ENCODE measurements at places on chromosomes 2 and 18.

GRCh38 chr2:203625701-203626100 lies 80.7 kb upstream of the CD28 start:
- no peak for DNase-seq

GRCh38 chr2:24122366-24123194 lies 554 bp downstream of the PFN4 start:
- DNase-seq, result no peak

- peak; percentile 45 for DNase-seq
Observed at GRCh38 chr2:235052514-235053354, 100.9 kb downstream of the SH3BP4 start.

GRCh38 chr2:158481116-158481515 lies 24.4 kb downstream of the PKP4 start:
- no peak for DNase-seq

GRCh38 chr18:59907172-59907571 lies 7.4 kb downstream of the PMAIP1 start:
- DNase-seq, result no peak

- no peak for DNase-seq
Observed at GRCh38 chr2:69717861-69718273, 24.1 kb upstream of the ANXA4 start.

- DNase-seq, result no peak
Observed at GRCh38 chr2:9678544-9678943, 47.7 kb upstream of the YWHAQ start.

- DNase-seq, result no peak
Observed at GRCh38 chr2:96824079-96824870, 8.2 kb downstream of the CNNM3 start.

DNA sequence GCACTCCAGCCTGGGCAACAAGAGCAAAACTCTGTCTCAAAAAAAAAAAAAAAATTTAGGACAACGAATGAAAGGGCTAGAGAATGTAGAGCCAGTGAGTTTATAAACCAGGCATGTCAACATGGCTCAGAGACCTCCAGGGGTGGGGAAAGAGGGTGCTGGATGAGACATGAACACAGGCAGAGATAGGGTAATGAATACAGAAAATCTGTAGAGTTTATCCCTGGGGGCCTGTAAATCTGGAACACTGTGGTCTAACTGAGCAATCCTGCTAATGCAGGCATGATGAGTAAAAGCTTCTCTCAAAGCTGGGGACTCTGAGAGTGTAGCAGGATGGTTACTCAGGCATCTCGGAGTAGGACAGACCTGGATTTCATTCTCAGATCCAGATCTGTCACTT lies 59.2 kb upstream of the IGFBP2 start:
- DNase-seq, result no peak

DNA sequence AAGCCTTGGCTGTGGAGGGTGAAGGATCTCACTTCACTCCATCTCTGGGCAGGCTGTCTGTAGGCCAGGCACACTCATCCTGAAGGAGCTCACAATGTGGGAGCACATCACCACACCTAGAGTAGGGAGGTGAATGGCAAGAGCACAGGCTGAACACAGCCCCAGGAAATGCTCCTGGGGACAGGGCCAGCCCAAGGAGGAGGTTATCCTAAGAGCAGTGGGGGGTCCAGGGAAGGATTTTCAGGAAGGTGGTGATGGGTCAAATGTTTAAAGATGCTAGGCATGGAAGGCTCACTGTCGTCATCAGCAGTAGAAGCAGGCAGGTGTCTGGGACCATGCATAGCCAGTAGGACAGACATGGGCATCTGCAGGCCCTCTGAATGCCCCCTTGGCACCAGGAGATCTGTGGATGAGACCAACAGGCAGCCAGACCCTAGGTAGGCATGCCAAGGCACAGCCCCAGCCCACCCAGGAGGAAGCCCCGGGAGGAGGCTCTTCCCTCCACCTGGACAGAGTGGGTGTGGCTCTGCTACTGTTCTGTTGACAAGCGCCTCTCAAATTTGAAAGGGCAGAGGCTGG lies 91.7 kb upstream of the RAB6C start:
- DNase-seq, result no peak

DNA sequence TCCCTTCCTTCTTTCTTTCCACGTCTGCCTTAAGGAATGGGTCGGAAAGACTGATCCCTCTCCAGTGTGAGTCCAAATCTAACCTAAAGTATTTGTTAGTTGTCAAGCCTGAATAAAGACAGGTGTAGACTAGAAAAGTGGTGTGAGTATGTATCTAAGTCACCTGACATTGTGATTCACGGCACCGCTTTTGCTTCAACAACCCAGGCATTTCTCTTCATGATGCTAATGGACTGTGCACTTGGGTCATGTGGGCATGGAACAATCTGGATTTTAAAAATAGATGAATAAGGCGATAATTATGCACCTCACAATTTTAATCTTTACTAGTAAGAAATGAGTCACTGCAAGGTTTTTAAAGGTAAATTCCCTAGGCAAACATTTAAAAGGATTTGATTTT lies 107.5 kb downstream of the LIPG start:
- DNase-seq, result no peak

DNA sequence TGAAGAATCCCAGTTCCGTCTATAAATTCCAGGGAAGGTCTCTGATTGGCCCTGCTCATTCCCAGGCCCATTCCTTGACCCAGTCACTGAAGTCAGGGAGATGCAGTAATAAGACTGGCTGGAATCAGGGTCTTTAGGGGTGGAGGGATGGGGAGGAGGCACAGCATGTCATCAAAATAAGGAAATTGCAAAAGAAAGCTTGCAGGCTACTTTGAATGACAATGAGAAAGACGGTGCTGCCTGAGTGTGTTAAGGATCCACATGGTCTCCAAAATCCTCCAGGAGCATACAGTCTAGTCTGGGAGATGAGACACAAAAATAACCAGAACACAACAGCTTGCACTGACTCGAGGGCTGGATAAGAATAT lies 2.0 kb upstream of the DES start:
- DNase-seq, result no peak

- DNase-seq, result no peak
Observed at GRCh38 chr18:78787751-78788150, 191.9 kb upstream of the SALL3 start.

GRCh38 chr18:29161429-29161828 lies 984.5 kb upstream of the CDH2 start:
- DNase-seq, result no peak

DNA sequence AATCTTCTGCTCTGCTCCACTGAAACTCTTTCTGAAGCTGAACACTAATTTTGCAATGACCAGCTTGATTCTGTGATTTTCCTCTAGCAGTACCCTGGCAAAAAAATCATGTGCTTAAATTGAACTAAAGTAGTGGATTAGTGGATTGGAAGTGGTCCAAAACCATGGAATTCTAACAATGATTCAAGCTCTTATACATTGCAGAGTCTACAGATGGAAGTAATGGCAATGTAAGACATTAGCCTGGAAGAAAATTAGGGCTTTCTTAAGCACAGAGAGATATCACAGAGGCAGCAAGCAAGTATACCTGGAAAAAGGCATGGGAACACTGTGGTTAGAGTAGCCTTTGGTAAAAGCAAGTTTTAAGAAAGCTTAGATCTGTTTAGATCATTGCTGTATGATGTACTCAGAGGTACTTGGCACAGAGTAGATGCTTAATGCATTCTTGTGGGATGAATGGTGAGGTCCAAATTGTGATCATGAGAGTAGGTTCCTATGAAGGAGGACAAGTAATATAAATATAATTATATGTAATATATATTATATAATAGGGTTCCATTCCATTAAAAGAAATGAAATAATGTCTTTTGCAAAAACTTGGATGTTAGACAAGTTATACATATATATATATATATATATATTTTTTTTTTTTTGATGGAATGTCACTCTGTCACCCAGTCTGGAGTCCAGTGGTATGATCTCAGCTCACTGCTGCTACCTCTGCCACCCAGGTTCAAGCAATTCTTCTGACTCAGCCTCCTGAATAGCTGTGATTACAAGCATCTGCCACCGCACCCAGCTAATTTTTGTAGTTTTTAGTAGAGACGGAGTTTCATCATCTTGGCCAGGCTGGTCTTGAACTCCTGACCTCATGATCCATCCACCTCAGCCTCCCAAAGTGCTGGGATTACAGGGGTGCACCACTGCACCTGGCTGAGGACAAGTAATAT lies 172.2 kb upstream of the SCN7A start:
- DNase-seq, result no peak

- no peak for DNase-seq
Observed at GRCh38 chr2:73870084-73870483, 22.7 kb upstream of the ACTG2 start.

DNA sequence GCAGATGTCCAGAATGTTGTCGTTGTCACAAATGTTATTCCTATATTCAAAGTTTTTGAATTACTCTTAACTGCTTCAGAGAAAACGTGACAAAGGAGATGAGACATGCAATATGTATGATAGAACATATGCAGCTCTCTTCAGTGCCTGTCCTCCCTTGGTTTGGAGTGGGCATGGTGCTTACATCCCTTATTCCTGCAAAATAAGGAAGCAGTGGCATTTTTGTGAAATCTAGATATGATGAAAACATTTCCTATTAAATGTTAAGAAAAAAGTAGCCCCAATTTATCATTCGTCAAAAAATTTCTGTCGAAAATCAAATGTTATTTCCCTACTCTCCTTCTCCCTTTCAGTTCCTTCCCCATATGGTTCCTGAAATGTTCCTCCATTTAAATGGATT lies 457.5 kb upstream of the FANCL start:
- no peak for DNase-seq

- peak; percentile 91 for DNase-seq
Observed at GRCh38 chr2:96116424-96116878, at the start of gene ADRA2B. ADRA2B (minus strand) TSS chr2:96116571; CDS start chr2:96116149, 422 bp downstream.

DNA sequence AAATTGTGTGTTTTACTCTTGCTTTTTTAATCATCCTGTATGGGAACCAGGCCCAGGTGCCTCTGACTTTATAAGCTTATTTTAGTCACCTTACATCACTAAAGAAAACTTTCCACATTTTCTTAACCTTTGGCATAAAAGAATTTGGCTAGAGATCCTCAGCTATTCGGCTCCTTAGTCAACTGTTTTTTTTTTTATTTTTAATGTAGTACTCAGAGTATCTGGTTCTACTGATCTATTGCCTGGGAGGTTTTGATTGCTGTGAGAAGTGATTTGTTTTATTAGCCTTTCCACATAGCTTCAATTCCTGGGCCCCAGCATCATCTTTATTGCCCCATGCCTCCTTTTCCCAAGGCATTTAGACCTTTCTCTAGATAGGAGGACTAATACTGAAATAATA lies 121.0 kb downstream of the MYO1B start:
- no peak for DNase-seq

DNA sequence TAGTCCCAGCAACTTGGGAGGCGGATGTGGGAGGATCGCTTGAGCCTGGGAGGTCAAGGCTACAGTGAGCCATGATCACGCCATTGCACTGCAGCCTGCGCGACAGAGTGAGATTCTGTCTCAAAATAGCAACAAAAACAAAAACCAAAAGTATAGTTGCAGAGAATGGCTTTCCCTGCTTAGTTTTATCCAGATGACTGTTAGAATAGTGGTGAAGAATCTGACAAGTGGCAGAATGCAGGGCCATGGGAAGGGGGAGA lies 53.8 kb downstream of the NEDD4L start:
- no peak for DNase-seq

GRCh38 chr2:54469484-54470053 lies 13.4 kb downstream of the SPTBN1 start:
- DNase-seq, result no peak

GRCh38 chr2:240857039-240858008 lies 11.3 kb upstream of the AGXT start:
- no peak for DNase-seq

- no peak for DNase-seq
Observed at GRCh38 chr18:63492851-63493250, 16.1 kb downstream of the SERPINB5 start.

GRCh38 chr2:196887431-196887830 lies 39.1 kb downstream of the PGAP1 start:
- no peak for DNase-seq

GRCh38 chr18:60448487-60449267 lies 76.1 kb upstream of the MC4R start:
- no peak for DNase-seq

GRCh38 chr2:47323009-47323821 lies 79.7 kb upstream of the MSH2 start:
- peak; percentile 83 for DNase-seq

DNA sequence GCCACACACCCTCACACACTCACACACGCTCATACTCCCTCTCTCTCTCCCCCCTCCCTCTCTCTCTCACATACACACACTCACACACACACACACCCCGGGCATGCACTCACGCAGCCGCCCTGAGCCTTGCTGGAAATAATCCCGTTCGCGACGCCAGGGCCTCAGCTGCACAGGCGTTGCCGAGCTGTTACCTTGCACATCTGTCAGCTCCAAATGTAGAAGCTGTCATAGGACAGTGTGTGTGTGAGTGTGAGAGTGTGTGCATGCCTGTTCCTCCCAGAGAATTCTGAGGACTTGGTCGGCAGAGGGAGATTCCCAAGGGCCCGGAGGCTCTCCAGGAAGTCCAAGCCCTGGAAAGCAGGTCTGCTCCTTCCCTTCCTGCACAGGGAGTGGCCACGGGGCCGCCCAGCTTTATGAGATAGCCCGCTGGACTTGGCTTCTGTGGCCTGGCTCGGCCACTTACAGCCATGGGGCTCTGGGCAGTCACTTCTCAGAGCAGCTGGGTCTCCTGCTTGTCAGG lies 8.6 kb downstream of the SPR start:
- no peak for DNase-seq

DNA sequence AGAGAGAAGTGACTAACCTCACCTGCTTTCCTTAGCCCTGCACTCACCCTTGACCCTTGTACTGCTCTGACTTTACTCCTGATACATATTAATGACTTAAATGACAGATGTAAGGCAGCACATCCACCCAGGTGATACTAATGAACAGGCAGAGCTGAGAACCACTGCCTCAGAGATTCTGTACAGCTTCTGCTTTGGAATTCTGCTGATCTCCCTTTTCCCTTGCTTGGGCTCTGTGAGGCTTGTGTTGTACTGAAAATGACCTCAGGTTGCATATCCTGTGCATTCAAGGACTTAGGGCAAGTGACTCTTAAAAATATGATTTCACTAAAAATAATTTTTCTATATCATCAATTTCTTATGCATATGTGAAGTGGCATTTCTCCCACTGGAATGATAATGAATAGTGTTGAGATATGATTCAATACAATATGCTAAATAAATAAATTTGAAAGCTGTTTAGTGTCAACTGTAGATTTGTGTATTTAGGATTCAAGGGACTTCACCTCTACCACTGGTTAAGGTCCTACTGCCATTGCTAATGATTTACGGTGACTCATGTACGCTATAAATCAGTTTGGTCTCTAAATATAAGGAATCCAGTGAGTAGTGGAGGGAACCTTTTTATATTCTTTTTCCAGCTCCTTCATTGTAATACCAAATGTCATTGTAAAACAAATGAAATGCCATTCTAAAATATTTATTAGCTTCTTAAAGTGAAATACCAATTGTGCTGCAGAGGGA lies 328.3 kb downstream of the SOCS6 start:
- DNase-seq, result no peak

All from activated effector memory CD4-positive, alpha-beta T cell treated with anti-CD3 and anti-CD28 coated beads, Interleukin-2, amount 50 U/mL, for 16 hours (primary cell).